ENCODE measurements at places on chromosomes 3 and 15. TPM values are rescaled to one million over a fixed set of nuclear protein-coding genes. Genes with fewer than 3 reads are reported as not detected.

GRCh38 chr3:127688416-127689265 lies 15.9 kb downstream of the ABTB1 start:
- no peak for DNase-seq
- no peaks in the 10 kb centered on the region for H3K27me3 ChIP-seq
- H3K27ac ChIP-seq = no peak overlapping the region
- H3K4me3 ChIP-seq = no peak overlapping the region
- peaks cover 3% of the 10 kb centered on the region for H3K4me1 ChIP-seq

GRCh38 chr3:115409596-115409995 lies 213.7 kb upstream of the GAP43 start:
- H3K27ac ChIP-seq = no peak overlapping the region
- no peaks in the 10 kb centered on the region for H3K4me1 ChIP-seq
- no peaks in the 10 kb centered on the region for H3K36me3 ChIP-seq

DNA sequence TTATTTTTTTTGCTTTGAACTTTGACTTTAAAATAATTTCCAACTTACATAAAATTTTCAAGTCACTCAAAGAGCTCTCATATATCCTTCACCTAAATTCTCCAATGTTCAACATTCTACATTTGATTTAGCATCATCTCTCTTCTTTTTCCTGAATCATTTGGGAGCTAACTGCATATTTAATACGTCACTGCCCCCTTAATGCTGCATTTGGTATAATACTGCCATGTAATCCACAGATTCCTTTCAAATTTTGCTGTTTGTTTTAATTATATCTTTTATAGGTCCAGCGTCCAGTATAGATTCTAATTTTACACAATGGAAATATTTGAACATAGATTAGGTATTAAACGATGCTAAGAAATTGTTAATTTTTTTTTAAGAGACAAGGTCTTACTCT lies 2.3 kb upstream of the EIF2AK4 start:
- peaks cover 4% of the 10 kb centered on the region for H3K27me3 ChIP-seq
- no peak overlapping the region for H3K27ac ChIP-seq
- peaks cover 3% of the 10 kb centered on the region for H3K36me3 ChIP-seq
- H3K4me3 ChIP-seq = no peak overlapping the region
- DNase-seq = no peak

- H3K4me3 ChIP-seq = no peak overlapping the region
- no peak for DNase-seq
- peak overlapping the region; percentile 56 for H3K27ac ChIP-seq
- H3K36me3 ChIP-seq = no peaks in the 10 kb centered on the region
These were observed 62.4 kb upstream of the TRPM1 start for GRCh38 chr15:31163769-31164572.

GRCh38 chr15:65115542-65115941 lies 542 bp upstream of the UBAP1L start:
- no peak for DNase-seq
- no peak overlapping the region for H3K4me3 ChIP-seq
- H3K27me3 ChIP-seq = no peaks in the 10 kb centered on the region
- H3K4me1 ChIP-seq = no peaks in the 10 kb centered on the region
- H3K27ac ChIP-seq = no peak overlapping the region
- peaks cover 24% of the 10 kb centered on the region for H3K36me3 ChIP-seq

The PPM1L gene
- 7.8 TPM for total RNA-seq

The LINGO1 gene
- total RNA-seq = 0.17 TPM

The ZIC1 gene
- total RNA-seq = not detected

The MED12L gene
- 4.4 TPM for total RNA-seq

All from activated T-cell treated with anti-CD3 and anti-CD28 coated beads, Interleukin-2, amount 50 U/mL, for 72 hours (primary cell).